Progenitor cell of endocrine pancreas (in vitro differentiated cells): ENCODE measurements at places on chromosomes 7 and 10. TPM values are rescaled to one million over a fixed set of nuclear protein-coding genes. Genes with fewer than 3 reads are reported as not detected.

EBLN1 gene
- total RNA-seq = not detected in 2 replicates

SPDYE2 gene
- total RNA-seq = not detected in 2 replicates

ZNF804B gene
- not detected in 2 replicates for total RNA-seq

CALN1 gene
- total RNA-seq = 0.62 and 0.79 TPM in 2 replicates

GARIN1A gene
- total RNA-seq = 5.1 and 7.4 TPM in 2 replicates

SCART1 gene
- 1.7 and 3.0 TPM in 2 replicates for total RNA-seq

CLDN4 gene
- total RNA-seq = 172 and 183 TPM in 2 replicates

GBX1 gene
- 2.0 and 2.1 TPM in 2 replicates for total RNA-seq

FAM185A gene
- total RNA-seq = 13.9 and 19.4 TPM in 2 replicates

C10orf95 gene
- 0.73 and 0.77 TPM in 2 replicates for total RNA-seq

CNPY1 gene
- not detected in 2 replicates for total RNA-seq

HPSE2 gene
- total RNA-seq = 0.10 TPM in 1 of 2 replicates, not detected in the other

NKX1-2 gene
- total RNA-seq = not detected in 2 replicates

DNAAF5 gene
- total RNA-seq = 46.7 and 51.0 TPM in 2 replicates

TMEM139 gene
- 4.7 and 5.1 TPM in 2 replicates for total RNA-seq

TAS2R3 gene
- 3.1 and 3.9 TPM in 2 replicates for total RNA-seq

EGFR gene
- 43.8 and 47.8 TPM in 2 replicates for total RNA-seq

USP54 gene
- total RNA-seq = 79.0 and 83.8 TPM in 2 replicates

SFRP5 gene
- total RNA-seq = 73.1 and 81.0 TPM in 2 replicates

ITIH2 gene
- 4.6 and 4.9 TPM in 2 replicates for total RNA-seq

TMEM236 gene
- total RNA-seq = 0.07 TPM in 2 replicates
